ENCODE measurements at places on chromosomes 2 and 18.

- DNase-seq, result no peak
Observed at GRCh38 chr18:21257386-21257785, 15.4 kb downstream of the GREB1L start.

- DNase-seq, result no peak
Observed at GRCh38 chr2:122300758-122301157, 545.3 kb downstream of the TSN start.

DNA sequence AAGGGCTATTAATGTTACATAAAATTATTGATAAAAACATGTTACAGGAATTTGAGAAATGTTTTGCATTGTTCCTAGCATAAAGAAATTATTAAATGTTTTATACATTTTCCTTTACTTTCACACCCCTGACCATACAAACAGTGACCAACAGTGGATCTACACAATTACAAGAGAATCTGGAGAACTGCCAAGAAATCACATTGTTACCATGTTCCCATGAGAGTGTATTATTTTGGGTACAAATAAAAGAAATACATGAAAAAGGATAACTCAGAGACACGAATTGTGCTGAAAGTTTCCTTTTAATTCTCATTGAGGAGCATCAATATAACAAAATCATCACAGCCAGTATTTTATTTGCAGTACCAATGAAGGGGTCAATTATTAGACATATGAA, 150.1 kb downstream of the WDPCP start:
- no peak for DNase-seq

DNA sequence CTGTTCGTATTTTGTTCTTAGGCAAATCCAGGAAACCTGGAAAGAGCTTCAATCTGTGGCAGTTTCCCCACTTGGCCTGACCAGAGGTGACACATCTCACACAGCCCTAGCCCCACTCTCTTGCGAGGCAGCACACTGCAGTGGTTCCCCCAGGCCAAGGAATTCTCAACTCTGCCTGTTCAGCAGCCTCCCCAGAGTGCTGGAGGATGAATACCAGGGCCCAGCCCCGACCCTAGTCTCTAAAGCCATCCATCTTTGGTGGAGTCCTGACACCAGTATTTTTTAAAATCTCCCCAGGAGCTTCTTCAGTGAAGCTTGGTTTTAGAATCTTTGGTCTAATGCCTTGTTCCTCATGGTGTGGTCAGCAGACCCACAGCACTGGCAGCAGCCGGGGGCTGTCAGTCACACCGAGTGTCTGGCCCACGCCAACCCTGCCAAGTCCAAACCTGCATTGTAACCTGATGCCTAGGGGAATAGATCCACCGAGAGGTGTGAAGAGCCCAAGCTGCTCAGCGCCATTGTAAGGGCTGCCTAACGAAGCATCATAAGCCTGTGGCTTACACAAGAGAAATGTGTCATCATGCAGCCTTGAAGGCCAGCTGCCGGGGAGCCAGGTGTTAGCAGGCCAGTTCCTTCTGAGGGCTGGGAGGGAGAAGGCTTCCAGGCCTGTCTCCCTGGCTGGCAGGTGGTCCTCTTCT, 428.7 kb upstream of the ID2 start:
- no peak for DNase-seq

DNA sequence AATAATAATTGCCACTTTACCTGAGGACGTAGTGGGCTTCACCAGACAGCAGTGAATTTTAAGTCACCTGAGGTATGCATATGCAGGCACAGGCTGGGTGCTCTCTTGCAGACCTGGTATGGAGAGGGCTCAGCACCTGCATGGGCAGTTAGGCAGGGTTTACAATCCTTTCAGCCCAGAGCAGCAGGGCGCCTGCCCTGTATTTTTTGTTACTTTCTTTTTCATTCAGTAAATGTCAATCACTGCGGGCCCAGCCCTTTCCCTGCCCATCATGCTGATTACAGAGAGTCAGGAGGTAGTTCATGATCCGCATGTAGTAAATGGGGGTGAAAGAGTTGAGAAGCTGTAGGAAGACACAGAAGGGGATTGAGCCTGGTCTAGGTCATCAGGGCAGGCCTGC, 147.0 kb upstream of the ALPP start:
- DNase-seq, result no peak

GRCh38 chr18:44025421-44025820, 655.3 kb upstream of the SETBP1 start:
- DNase-seq, result no peak

GRCh38 chr2:208556983-208557484, 150.4 kb downstream of the PTH2R start:
- DNase-seq, result no peak

- no peak for DNase-seq
Observed at GRCh38 chr2:238321467-238321866, 1.1 kb downstream of the TRAF3IP1 start.

- DNase-seq, result no peak
Observed at GRCh38 chr2:174704061-174704460, 60.2 kb downstream of the CHRNA1 start.

DNA sequence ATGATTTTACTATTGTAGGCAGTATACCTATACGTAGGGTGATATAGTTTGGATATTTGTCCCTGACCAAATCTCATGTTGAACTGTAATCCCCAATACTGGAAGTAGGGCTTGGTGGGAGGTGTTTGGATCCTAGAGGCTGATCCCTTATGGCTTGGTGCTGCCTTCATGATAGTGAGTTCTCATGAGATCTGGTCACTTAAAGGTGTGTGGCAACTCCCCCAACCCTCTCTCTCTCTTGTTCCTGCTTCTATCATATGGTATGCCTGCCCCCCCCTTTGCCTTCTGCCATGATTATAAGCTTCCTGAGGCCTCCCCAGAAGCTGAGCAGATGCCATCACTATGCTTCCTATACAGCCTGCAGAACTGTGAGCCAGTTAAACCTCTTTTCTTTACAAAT, 1.7 kb upstream of the SERPINB10 start:
- DNase-seq, result no peak

- no peak for DNase-seq
Observed at GRCh38 chr18:51711298-51711889, 513.9 kb upstream of the MEX3C start.

All from activated CD8-positive, alpha-beta memory T cell treated with anti-CD3 and anti-CD28 coated beads for 1 hour (primary cell).